ENCODE measurements at places on chromosomes 2 and 18. TPM values are rescaled to one million over a fixed set of nuclear protein-coding genes. Genes with fewer than 3 reads are reported as not detected.

- no peak overlapping the region for H3K4me3 ChIP-seq
- no peaks in the 10 kb centered on the region for H3K27me3 ChIP-seq
These were observed 308.2 kb downstream of the EN1 start for GRCh38 chr2:118539290-118539689.

- H3K4me3 ChIP-seq = no peak overlapping the region
- H3K36me3 ChIP-seq = no peaks in the 10 kb centered on the region
- peaks cover 11% of the 10 kb centered on the region for H3K27me3 ChIP-seq
- peak overlapping the region; percentile 43 for H3K27ac ChIP-seq
These were observed 4.2 kb upstream of the PROC start for GRCh38 chr2:127413782-127414637.

- H3K27me3 ChIP-seq = peaks cover 14% of the 10 kb centered on the region
- DNase-seq = no peak
- H3K36me3 ChIP-seq = peaks cover 18% of the 10 kb centered on the region
- no peak overlapping the region for H3K27ac ChIP-seq
- peaks cover 36% of the 10 kb centered on the region for H3K4me1 ChIP-seq
These were observed 54.2 kb downstream of the DDX1 start for GRCh38 chr2:15645720-15646385.

- H3K27me3 ChIP-seq = peaks cover 18% of the 10 kb centered on the region
- H3K36me3 ChIP-seq = peaks cover 8% of the 10 kb centered on the region
- no peak for DNase-seq
- H3K4me3 ChIP-seq = no peak overlapping the region
- H3K4me1 ChIP-seq = peaks cover 48% of the 10 kb centered on the region
- H3K27ac ChIP-seq = peak overlapping the region; percentile 94
These were observed 19.0 kb downstream of the MBP start for GRCh38 chr18:77113361-77114151.

- H3K36me3 ChIP-seq = peaks cover 30% of the 10 kb centered on the region
- peak overlapping the region; percentile 100 for H3K4me3 ChIP-seq
- H3K27me3 ChIP-seq = peaks cover 18% of the 10 kb centered on the region
- peak; percentile 58 for DNase-seq
- peaks cover 31% of the 10 kb centered on the region for H3K4me1 ChIP-seq
These were observed 1.3 kb downstream of the PRPF40A start for GRCh38 chr2:152715854-152716428.

- no peak overlapping the region for H3K4me3 ChIP-seq
- no peaks in the 10 kb centered on the region for H3K4me1 ChIP-seq
- no peak overlapping the region for H3K27ac ChIP-seq
These were observed 41.1 kb downstream of the TMEM37 start for GRCh38 chr2:119472749-119473148.

DNA sequence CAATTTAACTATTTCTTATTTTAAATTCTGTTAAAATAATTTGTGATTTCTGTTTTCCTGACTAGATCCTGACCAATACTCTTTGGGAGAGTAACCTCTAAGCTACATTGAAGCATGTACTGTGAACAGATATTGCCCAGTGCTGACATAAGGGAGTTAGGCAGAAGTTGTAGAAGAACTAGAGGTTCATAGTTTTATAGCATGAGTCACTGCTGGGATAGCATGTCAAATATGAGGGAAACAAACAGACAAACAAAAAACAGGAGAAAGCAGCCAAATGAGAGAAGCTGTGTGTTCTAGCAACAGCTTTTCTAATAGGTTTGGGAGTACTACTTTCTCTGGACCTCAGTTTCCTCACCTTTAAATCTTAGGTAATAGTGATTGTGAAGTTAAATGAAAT is 72.4 kb downstream of the CERS6 start:
- H3K4me3 ChIP-seq = no peak overlapping the region
- H3K4me1 ChIP-seq = peaks cover 39% of the 10 kb centered on the region
- H3K36me3 ChIP-seq = no peaks in the 10 kb centered on the region
- no peak overlapping the region for H3K27ac ChIP-seq
- no peak for DNase-seq

DNA sequence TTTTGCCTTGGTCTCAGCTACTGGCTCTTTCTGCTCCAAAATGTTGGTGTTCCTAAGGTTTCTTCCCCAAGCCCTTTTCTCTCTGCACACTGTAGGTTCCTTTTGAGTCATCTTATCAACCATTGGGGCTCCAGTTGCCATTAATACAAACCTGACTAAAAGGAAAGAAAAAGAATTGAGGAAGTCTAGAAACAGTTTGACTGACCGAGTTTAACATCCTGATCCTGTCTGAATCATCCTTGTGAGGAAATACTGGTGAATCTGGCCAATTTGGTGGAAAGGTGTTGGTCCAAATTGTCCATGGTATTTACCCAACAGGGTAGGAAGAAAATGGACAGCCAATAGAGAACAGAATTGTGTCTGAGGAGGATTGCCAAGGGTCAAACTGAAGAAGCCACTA is 38.3 kb downstream of the CRYGD start:
- peaks cover 3% of the 10 kb centered on the region for H3K4me1 ChIP-seq
- no peaks in the 10 kb centered on the region for H3K36me3 ChIP-seq
- H3K27ac ChIP-seq = peak overlapping the region; percentile 2
- DNase-seq = no peak
- H3K4me3 ChIP-seq = no peak overlapping the region
- H3K27me3 ChIP-seq = peaks cover 2% of the 10 kb centered on the region

DNA sequence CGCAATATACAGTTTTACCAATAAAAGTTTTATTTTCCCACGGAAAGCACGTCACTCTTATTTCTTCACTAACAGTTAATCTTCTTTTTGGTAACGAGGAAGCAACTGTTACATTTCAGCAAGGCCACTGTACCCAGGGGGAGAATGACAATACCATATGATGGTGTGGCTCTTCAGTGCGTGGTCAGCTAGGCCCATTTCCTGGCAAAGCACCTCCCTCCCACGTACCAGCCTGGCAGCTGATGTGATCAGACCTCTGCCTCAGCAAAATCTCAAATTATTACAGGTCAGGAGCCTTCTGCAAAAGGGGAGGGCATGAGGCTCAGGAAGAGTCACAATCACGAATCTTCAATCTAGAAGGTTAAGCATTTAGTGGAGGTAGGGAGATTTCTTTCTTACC is 55.4 kb downstream of the KLF7 start:
- peak overlapping the region; percentile 15 for H3K27ac ChIP-seq
- no peak overlapping the region for H3K4me3 ChIP-seq
- no peak for DNase-seq
- H3K36me3 ChIP-seq = peaks cover 32% of the 10 kb centered on the region

DNA sequence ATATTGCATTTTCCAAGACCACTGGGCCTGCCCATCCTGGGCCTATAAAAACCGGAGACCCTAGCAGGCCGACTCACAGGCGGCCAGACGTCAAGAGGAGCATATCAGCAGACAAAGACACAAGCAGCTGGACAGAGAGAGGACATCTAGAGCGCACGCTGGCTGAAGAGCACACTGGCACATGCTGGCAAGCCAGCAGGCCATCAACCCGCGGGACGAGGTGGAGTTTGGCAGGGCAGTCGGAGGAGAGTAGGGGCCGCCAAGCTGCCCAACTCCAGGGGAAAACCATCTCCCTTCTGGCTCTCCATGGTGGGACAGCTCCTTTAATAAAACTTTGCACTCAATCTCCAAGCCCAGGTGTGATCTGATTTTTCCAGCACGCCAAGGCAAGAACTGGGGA is 36.6 kb upstream of the RAB27B start:
- no peak overlapping the region for H3K4me3 ChIP-seq
- H3K36me3 ChIP-seq = no peaks in the 10 kb centered on the region
- no peaks in the 10 kb centered on the region for H3K27me3 ChIP-seq

- H3K27ac ChIP-seq = no peak overlapping the region
- H3K4me1 ChIP-seq = peaks cover 6% of the 10 kb centered on the region
- no peaks in the 10 kb centered on the region for H3K36me3 ChIP-seq
- no peak for DNase-seq
- H3K27me3 ChIP-seq = peaks cover 4% of the 10 kb centered on the region
These were observed 2.1 kb downstream of the MDH1 start for GRCh38 chr2:63590626-63591408.

DNA sequence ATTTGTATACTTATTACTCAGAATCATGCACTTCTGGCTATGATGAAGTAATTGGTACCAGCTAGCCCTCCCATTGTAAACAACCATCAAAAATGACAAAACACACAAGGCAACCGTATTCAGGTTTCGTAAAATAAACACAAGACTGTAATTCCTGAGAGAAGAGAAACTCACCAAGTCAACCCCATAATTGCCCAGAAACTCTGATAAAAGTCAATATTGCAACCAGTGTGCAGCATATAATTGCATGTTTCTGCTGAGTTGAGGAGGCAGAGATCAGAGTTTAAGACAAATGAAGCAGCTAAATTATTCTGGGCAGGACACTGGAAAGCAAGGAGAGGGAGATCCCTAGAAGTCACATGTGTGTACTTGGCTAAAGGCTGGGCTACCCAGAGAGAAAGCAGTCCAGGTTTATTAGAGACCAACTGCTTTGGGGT is 90.3 kb downstream of the ROCK2 start:
- peaks cover 28% of the 10 kb centered on the region for H3K4me1 ChIP-seq
- H3K27ac ChIP-seq = no peak overlapping the region
- H3K4me3 ChIP-seq = no peak overlapping the region
- no peak for DNase-seq
- peaks cover 4% of the 10 kb centered on the region for H3K27me3 ChIP-seq
- peaks cover 22% of the 10 kb centered on the region for H3K36me3 ChIP-seq

GRCh38 chr18:23135550-23136325 is 453 bp downstream of the CABLES1 start:
- H3K36me3 ChIP-seq = peaks cover 6% of the 10 kb centered on the region
- no peak overlapping the region for H3K4me3 ChIP-seq
- DNase-seq = peak; percentile 57
- H3K27me3 ChIP-seq = peaks cover 7% of the 10 kb centered on the region

GRCh38 chr2:122150524-122151280 is 395.3 kb downstream of the TSN start:
- H3K4me1 ChIP-seq = peaks cover 24% of the 10 kb centered on the region
- no peaks in the 10 kb centered on the region for H3K36me3 ChIP-seq
- H3K4me3 ChIP-seq = no peak overlapping the region
- peaks cover 7% of the 10 kb centered on the region for H3K27me3 ChIP-seq

GRCh38 chr2:74053959-74054715 is 69.4 kb downstream of the TET3 start:
- peaks cover 8% of the 10 kb centered on the region for H3K27me3 ChIP-seq
- DNase-seq = no peak
- H3K4me3 ChIP-seq = no peak overlapping the region

GRCh38 chr2:85199698-85200097 is 66.5 kb downstream of the TCF7L1 start:
- no peak for DNase-seq
- peaks cover 6% of the 10 kb centered on the region for H3K36me3 ChIP-seq
- H3K27ac ChIP-seq = no peak overlapping the region
- no peak overlapping the region for H3K4me3 ChIP-seq
- H3K4me1 ChIP-seq = no peaks in the 10 kb centered on the region

GRCh38 chr2:65622951-65623535 is 190.6 kb upstream of the SPRED2 start:
- no peaks in the 10 kb centered on the region for H3K36me3 ChIP-seq
- DNase-seq = no peak
- no peak overlapping the region for H3K27ac ChIP-seq

- peaks cover 6% of the 10 kb centered on the region for H3K27me3 ChIP-seq
- H3K27ac ChIP-seq = no peak overlapping the region
- no peak overlapping the region for H3K4me3 ChIP-seq
- no peak for DNase-seq
- no peaks in the 10 kb centered on the region for H3K4me1 ChIP-seq
- peaks cover 4% of the 10 kb centered on the region for H3K36me3 ChIP-seq
These were observed 19.4 kb upstream of the RRM2 start for GRCh38 chr2:10103179-10103578.

Gene NAPG
- 33.6 TPM for total RNA-seq

Gene POMC
- 0.64 TPM for total RNA-seq

Gene IL36G
- total RNA-seq = not detected

Gene ATP5F1A
- total RNA-seq = 457 TPM

Gene KYNU
- not detected for total RNA-seq

Gene CAPG
- total RNA-seq = 76.4 TPM

Gene SDC1
- total RNA-seq = 3.6 TPM

Gene TMEFF2
- total RNA-seq = 0.10 TPM

All from endothelial cell (in vitro differentiated cells).